Activated CD8-positive, alpha-beta T cell treated with anti-CD3 and anti-CD28 coated beads for 36 hours (primary cell): ENCODE measurements at places on chromosomes 1 and 21.
A peak's percentile ranks its signal among the peaks of the same experiment; 100 is the strongest.

DNA sequence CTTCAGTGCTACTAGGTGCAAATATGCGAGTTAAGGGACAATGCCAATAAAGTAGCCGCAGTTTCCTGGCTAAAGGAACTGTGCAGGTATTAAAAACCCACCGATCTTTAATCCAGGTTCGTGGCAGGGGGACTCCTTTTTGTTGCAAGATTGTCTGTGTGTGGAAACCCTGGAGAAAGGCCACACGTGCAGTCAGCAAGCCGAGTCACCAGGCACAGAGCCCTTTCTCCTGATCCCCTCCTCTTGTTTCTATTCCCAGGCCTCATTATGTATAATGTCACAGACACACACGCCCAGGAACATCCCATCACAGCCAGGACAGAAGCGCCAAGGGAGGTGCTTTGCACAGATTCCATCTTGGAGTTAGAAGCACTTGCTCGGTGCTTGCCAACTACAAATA is 528.9 kb downstream of the KIF26B start:
- no peak for DNase-seq

- DNase-seq, result no peak
These were observed 32.8 kb downstream of the L1TD1 start for GRCh38 chr1:62227496-62227895.

GRCh38 chr1:87642581-87643221 is 314.0 kb downstream of the LMO4 start:
- DNase-seq, result no peak

- no peak for DNase-seq
These were observed 185.6 kb upstream of the NRIP1 start for GRCh38 chr21:15250384-15250783.

DNA sequence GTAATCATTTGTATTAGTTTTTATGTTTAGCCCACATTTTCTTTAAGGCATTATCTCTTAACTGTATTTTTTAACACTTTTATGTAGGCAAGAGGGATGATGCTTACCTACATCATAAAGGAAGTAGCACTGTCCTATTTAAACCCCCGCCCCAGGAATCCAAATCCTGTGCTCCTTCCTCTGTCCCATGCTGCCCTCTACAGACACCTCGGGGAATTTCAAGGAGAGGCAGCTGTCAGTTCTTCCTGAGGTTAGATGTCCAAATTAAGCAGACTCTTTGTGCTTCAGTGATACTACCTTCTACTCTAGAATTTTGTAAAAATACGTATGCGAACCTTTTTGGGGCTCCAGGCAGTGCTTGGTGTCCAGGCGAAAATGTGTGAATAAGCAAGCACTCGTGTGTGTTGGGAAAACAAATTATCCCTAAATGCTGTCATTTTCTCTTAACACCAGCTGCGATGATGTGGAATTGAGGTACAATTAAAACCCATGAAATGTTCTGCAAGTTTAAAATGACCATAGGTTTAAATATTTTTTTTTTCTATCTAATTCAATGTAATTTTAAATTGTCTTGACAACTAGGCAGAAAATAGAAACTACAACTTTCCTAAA is 19.2 kb downstream of the CRCT1 start:
- DNase-seq, result peak; percentile 57

- peak; percentile 21 for DNase-seq
These were observed 794 bp downstream of the NID1 start for GRCh38 chr1:236063919-236064673.

DNA sequence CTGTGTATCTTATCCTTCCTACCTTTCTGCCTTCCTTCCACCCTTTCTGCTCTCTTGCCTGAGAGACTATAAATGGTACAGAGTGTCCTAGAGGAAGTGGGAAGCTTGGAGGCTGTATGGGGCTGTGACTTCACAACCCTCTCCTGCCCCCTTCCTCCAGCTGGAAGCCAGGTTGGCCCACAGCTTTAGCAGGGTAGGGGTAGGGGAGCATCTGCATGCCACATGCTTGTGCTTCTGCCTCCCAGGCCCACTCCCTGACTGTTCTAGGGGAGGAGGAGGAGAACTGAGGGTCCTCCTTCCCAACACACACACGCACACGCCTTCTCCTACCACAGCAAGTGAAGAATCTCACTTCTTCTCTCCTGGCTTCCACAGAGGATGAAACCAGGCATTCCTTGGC is 3.9 kb upstream of the SLC27A3 start:
- no peak for DNase-seq

- DNase-seq, result no peak
These were observed 105.3 kb downstream of the CACNA1E start for GRCh38 chr1:181588631-181589030.

GRCh38 chr1:39639305-39640130 is at the start of gene HEYL:
HEYL (minus strand) TSS chr1:39639643; CDS start chr1:39639625, 18 bp downstream.
- peak; percentile 72 for DNase-seq

DNA sequence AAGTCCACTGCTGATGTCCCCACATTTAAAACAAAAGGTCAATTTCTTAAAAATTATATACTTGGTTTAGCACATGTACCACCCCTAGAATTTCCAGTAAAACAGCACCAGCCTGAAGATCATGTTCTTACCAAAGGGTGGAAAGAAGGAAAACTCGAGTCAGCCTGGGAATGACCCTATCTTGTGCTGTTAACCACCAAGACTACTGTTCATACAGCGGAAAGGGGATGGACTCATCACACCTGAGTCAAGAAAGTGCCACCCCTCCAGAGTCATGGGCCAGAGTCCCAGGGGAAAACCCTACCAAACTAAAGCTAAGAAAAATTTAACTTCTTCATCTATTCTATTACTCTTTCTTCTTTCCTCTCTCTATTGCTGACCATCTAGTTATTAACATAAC is 113.6 kb upstream of the PPM1J start:
- no peak for DNase-seq

GRCh38 chr1:226474443-226475141 is 66.7 kb upstream of the PARP1 start:
- DNase-seq, result no peak

DNA sequence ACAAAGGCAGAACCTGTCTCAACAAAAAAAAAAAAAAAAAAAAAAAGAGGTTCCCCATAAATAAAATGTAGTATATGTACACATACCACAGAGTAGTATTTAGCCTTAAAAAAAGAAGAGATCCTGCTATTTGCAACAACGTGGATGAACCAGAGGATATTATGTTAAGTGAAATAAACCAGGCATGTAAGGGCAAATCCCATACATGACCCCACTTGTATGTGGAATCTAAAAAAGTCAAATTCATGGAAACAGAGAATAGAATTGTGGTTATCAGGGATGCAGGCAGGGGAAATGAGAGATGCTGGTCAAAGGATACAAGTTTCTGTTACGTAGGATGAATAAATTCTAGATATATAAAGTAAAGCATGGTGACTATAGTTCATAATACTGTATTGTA is 16.7 kb downstream of the SLC44A3 start:
- no peak for DNase-seq

- no peak for DNase-seq
These were observed 19.0 kb downstream of the MAP1LC3C start for GRCh38 chr1:241979926-241980325.

DNA sequence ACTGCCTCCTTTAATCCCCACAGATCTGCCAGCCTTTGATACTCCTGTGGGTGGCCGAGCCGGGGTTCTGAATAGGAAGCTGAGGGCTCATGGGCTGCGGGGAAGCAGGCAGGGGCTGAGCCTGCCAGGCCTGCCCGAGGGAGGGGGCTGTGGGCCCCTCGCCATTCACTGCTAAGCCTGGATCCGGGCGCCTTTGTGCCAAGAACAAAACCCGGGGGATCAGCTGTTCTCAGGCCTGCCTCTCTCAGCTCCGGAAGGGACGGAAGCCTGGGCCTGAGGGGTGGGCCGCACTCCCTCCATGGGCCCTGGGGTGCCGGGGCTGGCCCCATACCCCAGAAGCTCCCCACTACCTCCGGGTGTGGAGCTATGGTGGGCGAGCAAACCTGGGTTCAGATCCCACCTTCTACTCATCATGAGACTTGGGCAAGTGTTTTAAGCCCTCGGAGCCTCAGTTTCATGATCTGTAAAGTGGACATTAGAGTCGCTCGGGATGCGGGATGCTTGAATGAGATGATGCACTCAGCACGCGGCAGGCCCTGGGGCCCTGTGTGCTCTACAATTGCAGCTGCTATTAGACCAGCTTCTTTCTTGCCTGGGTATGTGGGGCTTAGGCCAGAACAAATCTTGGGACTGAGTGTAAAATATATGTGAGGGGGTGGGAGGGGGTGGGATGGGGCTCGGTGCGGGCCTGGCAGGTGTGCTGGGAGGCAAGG is 19.2 kb upstream of the EPHA2 start:
- DNase-seq, result no peak

GRCh38 chr21:34029743-34030528 is 43.4 kb upstream of the MRPS6 start:
- peak; percentile 70 for DNase-seq

GRCh38 chr1:196442366-196442765 is 165.9 kb downstream of the KCNT2 start:
- no peak for DNase-seq

- peak; percentile 70 for DNase-seq
These were observed 1.2 kb downstream of the VAV3 start for GRCh38 chr1:107963601-107964335.

GRCh38 chr1:194870860-194871259 is 1684.4 kb upstream of the B3GALT2 start:
- DNase-seq, result no peak

- no peak for DNase-seq
These were observed 32.1 kb downstream of the URB2 start for GRCh38 chr1:229657993-229658755.

DNA sequence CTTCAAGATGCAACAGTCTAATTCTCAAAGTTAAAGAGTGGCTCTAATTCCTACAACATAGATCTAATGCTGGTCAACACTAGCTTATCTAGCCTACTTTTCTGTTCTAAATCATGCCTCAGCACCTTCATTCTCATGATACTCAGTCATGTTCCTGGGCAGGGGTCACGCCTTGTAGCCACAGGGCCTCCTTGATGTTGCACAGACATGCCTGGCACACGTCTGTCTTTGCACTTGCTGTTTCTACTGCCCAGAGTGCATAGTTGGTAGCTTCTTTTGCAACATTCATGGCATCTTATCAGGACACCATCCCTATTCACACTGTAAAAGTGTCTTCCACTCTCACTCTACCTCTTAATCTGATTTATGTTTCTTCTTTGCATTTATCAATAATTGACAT is 76.6 kb downstream of the TBX15 start:
- DNase-seq, result no peak

DNA sequence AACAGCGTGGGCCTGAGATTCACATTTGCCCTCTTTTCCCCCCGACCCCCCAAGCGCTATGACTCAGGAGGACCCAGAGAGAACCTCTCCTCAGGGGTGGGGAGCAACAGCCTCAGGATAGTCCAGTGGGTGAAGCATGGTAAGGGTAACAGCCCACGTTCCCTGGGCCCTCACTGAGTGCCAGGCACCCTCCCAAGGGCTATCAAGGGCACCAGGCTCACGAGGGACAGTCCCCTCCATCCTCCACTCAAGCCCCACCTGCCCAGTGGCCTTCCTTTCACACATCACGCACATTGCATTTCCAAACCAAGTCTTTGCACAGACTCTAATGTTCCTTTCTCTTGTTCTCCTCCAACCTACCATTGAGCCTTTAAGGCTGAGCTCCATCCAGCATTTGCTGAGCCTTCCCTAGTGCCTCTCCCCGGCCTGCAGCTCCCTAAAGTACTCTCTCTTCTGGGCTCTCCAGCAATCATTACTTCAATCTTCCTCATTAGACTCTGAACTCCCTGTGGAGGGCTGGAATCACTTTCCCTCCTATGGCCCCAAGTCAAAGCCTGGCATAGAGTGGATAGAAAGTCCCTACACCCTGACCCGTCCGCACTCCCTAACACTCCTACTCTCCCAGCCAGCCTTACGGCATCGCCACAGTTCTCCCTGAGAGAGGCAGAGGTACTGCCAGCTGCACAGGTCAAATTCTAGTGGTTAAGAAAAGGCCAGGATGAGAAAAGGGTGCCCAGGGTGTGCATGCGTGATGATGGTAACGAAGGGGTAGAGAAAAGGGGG is 1.0 kb downstream of the AKR7A2 start:
- peak; percentile 25 for DNase-seq

- DNase-seq, result no peak
These were observed 14.3 kb upstream of the EDN2 start for GRCh38 chr1:41498804-41499203.

DNA sequence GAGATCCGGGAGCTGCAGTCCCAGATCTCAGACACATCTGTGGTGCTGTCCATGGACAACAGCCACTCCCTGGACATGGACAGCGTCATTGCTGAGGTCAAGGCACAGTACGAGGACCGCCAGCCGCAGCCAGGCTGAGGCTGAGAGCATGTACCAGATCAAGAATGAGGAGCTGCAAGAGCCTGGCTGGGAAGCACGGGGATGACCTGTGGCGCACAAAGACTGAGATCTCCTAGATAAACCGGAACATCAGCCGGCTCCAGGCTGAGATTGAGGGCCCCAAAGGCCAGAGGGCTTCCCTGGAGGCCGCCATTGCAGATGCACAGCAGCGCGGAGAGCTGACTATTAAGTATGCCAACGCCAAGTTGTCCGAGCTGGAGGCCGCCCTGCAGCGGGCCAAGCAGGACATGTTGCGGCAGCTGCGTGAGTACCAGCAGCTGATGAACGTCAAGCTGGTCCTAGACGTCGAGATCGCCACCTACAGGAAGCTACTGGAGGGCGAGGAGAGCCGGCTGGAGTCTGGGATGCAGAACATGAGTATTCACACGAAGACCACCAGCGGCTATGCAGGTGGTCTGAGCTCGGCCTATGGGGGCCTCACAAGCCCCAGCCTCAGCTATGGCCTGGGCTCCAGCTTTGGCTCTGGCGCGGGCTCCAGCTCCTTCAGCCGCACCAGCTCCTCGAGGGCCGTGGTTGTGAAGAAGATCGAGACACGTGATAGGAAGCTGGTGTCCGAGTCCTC is 25.5 kb downstream of the ETV3L start:
- peak; percentile 75 for DNase-seq

DNA sequence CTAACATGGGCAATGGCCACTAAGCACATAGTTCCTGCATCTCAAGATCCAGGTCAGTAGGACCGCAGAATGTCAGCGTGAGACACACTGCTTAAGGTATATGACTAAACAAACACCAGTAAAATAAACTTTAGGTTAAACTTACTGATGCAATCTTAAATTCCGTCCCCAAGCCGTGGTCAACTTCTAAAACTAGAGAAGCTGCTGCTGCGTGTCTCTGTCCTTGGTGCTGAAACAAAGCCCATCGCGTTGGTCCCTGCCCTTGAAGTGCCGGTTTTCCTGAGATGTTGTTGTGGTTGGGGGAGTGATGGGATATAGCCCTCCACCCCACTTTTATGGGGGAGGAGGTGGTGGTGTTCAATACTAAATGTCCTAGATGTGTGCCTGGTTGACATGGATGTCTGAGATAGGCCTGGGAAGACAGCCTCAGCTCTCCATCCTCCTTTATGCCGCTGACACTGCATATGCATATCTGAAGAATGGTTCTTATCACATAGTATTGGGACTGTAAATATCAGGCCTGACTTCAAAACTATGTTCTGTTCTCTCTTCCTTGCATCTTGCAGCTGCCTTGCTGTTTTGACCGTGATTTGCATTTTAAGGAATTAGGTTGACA is 72.0 kb upstream of the KCNA3 start:
- peak; percentile 70 for DNase-seq

DNA sequence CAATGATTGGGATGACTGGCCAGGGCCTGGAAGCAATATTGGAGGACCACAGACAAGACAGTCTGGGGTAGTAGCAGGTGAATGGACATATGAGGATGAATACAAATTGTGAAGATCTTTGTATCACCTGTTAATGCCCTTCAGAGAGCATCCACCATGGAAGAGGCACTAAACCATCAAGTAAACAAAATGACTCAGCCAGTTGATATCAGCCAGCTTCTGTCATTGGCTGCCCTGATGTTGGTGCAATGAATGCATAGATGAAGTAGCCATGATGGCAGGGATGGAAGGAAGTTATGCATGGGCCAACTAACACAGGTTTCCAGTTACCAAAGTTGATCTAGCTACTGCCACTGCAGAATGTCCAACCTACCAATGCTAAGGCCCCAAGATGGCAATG is 16.1 kb upstream of the ERI3 start:
- no peak for DNase-seq
